ENCODE measurements at places on chromosomes 3 and 15.

DNA sequence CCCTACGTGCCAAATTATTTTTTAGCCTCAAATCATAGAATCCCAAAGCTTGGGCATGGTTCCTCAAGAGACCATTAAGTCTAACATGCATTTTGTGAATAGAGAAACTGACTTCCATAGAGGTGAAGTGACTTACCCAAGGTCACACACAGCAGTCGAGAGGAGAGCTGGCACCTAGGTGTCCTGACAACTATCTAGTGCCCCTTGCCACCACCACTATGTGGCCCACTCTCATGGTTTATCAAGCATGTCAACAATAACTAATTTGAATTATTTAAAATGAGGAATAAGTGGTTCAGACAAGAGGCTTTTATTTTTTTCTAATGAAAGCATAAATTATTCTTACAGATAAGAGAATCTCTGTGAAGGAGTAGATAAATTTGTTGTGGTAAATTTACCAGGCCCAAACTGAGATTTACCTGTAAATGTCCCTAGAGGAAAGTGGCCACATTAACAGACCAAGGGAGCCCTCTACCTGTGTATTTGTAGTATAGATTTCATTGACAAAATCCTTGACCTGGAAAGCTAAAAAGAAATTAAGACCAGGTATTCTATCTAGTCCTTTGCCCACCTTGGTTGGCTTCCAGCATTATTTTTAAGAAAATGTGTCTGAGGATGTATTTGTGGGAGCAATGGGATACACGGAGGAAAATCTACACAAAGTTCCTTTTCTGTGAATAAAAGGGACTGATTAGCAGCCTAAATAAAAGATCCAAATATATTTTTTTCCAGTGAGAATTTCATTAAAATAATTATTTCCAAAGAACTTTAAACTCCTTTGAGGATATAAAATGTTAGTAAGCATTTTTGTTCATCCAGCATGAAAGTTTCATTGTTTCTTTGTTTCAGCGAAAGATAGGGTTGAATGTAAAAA, 49.1 kb downstream of the IQCH start:
- DNase-seq: no peak

GRCh38 chr3:33277193-33277882, at the start of gene FBXL2:
TSS of gene FBXL2 (plus strand) at chr3:33277442. CDS start at chr3:33277513, 71 bp downstream.
- DNase-seq: peak; percentile 80

DNA sequence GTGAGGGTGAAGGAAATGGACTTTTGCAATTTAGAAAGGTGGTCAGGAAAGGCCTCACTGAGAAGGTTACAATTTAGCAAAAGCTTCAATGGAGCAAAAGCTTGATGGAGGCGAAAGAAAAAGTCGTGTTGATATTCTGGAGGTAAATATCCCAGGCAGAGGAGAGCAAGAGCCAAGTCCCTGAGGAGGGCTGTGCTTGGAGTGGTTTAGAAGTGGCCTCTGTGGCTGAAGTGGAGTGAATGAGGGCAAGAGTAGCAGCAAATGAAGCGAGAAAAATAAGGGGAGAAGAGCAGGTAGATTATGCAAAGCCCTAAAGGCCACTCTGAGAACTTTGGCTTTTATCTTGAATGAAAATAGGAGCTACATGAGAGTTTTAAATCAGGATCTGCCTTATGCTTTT, 54.1 kb downstream of the GUCA1C start:
- no peak for DNase-seq

GRCh38 chr3:76646921-76647562, 392.9 kb upstream of the ROBO2 start:
- DNase-seq: no peak

GRCh38 chr3:136184703-136185102, 11.4 kb downstream of the MSL2 start:
- no peak for DNase-seq

- DNase-seq: no peak
Measured at GRCh38 chr15:51907136-51907862, 64.3 kb downstream of the LEO1 start.

GRCh38 chr3:65138556-65138955, 450.8 kb upstream of the ADAMTS9 start:
- no peak for DNase-seq

- DNase-seq: no peak
Measured at GRCh38 chr3:10085738-10086137, 22.3 kb downstream of the FANCD2OS start.
